ENCODE measurements at places on chromosomes 5 and 9.

DNA sequence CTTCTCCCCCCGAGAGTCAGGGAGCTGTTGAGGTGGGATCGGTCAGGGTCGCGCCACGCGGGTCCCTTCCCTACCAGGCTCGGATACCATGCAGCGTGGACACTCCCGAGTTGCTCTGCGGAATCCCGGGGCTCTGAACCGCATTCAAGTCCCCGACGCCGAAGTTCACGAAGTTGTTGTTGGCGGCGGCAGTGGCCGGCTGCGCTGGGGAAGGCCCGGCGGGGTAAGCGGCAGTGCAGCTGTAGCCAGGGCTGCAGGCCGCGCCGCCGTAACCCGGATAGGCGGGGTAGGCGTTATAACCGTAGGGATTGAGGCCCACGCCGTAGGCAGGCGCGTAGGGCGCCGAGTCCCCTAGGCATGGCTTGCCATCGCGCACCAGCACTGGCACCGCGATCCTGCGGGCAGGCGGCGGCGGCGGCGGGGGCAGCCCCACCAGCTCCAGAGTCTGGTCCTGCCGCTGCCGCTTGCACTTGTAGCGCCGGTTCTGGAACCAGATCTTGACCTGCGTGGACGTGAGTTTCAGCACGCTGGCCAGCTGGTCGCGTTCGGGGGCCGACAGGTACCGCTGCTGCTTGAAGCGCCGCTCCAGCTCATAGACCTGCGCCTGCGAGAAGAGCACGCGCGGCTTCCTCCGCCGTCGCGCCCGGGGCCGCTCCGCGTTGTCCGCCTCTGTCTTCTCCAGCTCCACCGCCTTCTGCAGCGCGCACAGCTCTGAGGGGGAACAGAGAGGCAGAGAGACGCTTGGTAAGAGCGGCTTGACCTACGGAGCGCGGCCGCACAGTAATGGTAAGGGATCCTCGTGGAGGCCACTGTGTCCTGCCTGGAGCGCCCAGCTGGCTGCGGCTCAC lies 2.3 kb downstream of the NKX2-5 start:
- no peak for DNase-seq

DNA sequence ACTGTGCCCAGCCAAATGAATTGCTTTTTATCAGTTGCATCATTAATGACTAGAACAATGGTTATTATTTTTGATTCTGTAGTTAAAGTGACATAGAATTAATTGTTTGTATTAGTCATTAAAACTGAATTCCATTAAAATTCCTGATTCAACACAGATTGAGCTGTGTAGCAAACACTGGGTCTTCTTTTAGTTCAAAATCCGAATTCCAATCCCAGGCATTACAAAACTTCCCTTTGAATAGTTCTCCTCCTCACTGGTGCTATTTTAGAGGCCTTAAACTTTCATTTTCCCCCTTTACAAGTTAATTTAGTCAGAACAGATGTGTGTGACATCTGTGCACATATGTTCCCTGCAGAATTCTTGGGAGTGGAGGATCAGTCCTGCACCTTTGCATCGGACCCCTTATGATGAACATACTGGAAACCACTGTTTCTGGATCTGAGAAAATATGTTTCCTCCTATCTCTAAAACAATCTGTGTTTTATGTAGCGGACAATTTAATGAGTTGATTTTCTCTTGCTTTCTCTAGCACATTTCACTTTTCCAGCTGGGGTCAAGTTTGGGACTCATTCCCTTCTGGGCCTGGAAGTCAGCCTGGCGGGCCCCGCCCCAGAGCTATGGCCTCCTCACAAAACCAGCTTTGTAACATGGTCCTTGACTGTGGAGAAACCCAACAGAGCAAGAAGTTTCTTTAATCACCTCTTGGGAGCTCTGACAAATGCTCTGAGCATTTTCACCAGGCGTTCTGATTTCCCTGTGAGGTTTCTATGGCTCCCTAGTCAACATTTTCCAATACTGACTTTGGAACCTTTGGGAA lies 87.9 kb upstream of the MAMDC2 start:
- DNase-seq, result no peak

GRCh38 chr9:107807183-107807582 lies 317.6 kb upstream of the KLF4 start:
- no peak for DNase-seq

DNA sequence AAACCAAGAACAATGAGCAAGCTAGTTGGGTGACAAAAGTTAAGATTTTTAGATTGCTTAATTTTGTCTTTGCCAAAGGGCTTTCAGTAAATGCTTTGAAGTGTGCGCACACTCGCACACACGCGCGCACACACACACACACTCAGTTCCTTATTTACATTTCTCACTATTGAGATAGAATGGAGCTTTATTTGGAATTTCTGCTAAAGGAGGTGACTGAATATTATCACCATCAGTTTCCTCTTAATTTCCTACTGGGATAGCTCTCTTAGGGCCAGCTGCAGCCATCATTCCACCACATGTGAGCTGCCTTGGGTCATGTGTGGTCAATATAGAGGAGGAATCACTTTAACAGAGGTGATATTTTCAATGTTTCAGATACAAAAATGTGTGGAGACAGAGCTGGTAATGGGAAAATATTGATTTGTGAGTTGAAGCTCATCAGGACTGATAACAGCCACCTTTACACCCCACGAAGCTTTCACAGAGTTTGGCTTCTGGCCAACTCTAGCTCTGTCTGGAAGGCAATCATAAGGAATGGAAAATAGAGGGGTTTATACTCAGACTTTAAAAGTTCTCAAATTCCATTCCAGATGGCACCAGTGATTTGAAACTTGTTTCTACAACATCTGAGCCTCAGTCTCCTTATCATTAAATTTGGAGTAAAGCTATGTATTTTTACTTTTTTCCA lies 99.9 kb downstream of the MACIR start:
- no peak for DNase-seq

- peak; percentile 92 for DNase-seq
Observed at GRCh38 chr9:124940521-124940893, 376 bp downstream of the GOLGA1 start.

DNA sequence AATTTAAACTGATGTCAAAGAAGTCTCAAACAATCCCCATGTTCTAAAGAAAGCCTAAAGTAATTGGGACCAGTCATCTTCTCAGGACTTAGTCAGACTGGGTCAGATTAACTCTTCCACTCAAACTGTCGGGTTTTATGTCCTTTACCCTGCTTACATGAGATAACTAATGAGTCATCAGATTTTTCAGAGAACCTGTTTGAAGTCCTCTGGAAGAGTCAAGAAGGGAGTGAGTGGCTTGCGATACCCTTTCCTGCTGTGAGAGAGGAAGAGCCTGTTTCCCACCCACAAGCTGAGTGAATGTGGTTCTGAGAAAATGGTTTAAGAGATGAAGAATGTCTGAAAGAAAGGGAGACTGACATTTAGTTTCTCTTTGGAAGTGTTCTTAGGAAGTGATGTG lies 1866.7 kb upstream of the C9orf72 start:
- no peak for DNase-seq

Measured in NCI-H345 (cell line).